ENCODE measurements at places on chromosomes 11 and 22.
A peak's percentile ranks its signal among the peaks of the same experiment; 100 is the strongest.

DNA sequence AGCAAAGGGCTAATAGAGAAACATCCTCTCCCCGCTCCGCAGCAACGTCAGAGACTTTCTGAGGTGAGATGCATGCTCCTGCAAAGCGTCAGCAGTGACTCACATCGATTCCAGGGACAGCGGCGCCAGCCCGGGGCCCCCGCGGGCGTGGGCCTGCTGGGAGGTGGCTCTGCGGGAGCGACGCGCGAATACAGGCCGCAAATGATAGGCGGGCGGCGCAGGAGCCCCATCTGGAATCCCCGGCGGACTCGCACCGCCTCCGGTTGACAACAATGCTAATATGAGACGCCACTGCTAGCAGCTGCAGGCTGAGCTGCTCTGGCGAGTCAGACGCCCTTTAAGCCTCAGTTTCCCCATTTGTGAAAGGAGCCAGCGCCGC lies 557 bp downstream of the RANGAP1 start:
- peak; percentile 88 for DNase-seq

DNA sequence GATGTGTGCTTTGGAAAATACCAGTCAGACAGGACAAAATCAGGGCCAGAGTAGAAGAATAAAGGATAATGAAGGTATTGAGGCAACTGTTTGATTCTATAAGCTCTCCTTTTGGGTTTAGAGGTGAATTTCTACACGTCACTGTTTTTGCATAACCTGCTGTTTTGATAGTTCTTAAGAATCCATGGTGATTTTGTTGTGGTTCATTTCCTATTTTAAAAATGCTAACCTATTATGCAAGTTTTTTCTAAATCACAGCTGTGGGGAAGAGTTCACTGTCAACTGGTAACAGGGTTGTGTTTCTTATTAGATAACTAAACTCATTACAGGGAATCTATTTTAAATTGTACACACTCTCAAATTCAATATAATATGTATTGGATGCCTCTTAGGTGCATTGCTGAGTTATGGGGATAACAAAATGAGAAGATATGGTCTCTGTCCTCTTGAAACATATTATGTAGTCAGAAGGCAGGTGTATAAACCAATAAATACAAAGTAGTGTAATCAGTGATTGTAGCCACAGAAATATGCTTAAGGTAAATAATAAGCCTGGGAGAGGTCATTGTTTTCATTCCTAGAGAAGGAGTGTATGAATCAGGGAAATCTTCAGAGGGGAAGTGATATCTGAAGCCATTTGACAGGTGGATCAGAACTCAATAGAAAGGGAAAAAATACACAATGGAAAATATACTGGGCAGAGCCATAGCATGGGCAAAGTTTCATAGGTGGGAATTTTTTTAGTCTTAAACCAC lies 192.5 kb downstream of the FAT3 start:
- no peak for DNase-seq

DNA sequence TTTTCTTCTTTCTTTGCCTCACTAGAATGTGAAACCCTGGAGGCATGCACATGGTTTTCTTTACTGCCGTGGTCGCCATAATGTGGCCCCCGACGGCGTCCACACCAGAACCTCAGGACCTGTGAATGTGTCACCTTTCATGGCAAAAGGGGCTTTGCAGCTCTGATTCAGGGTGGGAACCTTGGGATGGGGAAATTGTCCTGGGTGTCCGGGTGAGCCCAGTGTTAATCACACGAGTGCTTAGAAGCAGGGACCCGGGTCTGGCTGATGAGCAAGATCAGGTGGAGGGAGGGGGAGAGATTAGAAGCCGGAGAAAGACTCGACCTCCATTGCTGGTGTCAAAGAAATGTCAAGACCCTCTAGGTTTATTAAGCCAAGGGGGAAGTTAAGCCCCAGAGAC lies 74.7 kb upstream of the SHISAL1 start:
- DNase-seq: no peak

DNA sequence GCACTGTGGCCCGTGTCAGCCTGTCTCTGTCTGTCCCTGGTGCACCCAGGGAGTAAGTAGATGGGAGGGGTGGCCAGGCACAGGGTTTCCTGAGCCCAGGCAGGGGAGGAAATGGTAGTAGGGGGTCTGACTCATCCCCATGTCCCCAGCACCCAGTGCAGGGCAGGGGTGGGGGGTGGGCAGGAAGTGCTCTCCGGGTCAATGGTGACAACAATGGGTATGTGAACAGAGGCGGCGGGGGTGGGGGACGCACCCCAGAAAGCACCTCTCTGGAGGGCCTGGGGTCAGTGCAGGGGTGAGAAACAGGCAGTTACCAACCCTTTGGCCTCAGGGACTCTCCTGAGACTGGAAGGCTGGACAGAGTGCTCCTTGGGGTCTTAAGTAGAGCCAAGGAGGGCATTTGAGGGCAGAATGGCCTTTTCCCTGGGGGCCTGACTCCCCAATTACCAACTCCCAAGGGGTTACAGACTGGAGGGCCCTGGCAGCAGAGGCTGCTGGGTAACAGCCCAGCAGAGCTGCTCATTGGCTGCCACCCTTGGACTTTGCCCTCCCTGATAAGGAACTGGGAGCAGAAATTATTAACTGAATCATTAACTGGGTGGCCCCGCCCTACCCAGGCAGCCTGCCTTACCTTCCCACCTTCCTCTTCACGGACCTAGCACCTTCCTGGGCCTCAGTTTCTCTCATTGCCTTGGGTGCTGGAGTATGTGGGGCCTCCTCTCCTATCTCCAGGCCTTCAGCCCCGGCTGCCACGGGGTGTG lies 4.2 kb downstream of the MYRF start:
- no peak for DNase-seq

- no peak for DNase-seq
Measured at GRCh38 chr11:9081153-9081552, 10.2 kb downstream of the SCUBE2 start.

DNA sequence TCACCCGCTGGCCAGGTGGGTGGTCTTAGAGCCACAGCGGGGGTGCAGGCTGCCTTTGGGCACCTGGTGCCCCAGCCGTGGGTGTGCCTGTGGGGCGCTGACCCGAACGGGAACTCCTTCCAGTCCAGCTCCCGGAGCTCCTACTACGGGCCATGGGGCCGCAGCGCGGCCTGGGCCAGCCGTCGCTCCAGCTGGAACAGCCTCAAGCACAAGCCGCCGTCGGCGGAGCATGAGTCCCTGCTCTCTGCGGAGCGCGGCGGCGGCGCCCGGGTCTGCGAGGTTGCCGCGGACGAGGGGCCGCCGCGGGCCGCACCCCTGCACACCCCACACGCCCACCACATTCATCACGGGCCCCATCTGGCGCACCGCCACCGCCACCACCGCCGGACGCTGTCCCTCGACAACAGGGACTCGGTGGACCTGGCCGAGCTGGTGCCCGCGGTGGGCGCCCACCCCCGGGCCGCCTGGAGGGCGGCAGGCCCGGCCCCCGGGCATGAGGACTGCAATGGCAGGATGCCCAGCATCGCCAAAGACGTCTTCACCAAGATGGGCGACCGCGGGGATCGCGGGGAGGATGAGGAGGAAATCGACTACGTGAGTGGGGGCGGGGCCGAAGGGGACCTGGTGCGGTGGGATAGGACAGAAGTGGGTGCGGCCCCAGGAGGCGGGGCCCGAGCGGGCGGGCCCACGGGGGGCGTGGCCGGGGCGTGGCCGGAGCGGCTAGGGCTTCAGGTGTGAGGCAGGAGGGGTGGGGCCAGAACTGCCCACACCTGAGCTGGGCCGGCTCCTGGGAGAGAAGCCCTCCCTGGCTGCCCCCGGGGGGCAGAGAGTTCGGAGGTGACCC lies 91.5 kb downstream of the CACNA1I start:
- peak; percentile 59 for DNase-seq

DNA sequence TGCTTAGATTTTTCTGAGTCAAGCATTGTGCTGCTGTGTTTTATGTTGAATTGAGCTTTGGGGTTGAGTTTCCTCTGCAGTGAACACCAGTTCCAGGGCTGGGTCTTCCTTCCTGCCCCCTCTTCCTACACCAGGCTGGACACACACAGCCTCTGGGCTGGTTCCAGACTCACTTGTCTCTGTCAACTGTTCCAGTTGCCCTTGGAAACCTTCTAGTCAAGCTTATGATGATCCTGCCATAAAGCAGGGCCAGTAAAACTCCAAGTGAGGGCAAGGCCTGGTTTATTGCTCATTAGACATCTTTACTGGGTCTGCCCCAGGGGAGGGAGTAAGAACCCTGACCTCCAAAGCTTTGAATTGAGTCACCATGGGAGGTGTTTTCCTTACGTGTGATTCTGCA lies 61.1 kb downstream of the KIAA1671 start:
- DNase-seq: no peak

DNA sequence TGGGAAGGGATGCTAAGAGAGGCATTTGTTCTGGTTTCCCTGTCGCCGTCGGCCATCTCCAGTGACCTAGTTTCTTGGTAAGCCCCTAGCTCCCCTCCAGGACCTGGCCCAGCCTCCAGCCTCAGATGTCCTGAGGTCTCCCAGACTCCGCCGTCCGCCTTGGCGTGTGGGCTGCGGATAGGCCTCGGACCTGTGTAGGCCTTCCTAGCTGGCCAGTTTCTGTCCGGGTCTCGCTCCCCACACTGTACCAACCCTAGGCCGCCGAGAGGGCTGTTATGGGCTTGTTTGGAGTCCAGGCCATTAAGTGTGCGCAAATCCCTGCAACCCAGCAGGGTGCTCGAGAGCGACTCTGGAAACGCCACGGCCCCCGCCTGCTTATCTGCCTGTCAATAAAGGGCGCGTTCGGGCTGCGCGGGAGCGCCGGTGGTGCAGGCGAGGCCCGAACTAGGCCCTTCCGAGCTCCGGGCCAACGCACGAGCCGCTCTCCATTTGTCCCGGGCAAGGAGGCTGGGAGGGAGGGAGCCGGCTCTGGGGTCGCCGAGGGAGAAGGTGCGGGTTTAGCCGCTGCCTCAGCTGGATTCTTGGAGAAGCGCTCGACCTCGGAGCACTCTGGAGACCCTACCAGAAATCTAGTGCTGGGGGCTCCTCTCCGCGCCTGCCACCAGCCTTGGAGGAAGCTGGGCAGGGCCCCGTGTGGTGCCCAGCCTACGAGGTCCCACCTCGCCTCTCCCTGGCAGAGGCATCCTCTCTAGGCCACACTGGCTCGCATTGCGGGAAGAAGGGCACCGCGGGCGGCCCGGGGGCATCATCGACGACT lies 8.7 kb upstream of the PAX6 start:
- no peak for DNase-seq

DNA sequence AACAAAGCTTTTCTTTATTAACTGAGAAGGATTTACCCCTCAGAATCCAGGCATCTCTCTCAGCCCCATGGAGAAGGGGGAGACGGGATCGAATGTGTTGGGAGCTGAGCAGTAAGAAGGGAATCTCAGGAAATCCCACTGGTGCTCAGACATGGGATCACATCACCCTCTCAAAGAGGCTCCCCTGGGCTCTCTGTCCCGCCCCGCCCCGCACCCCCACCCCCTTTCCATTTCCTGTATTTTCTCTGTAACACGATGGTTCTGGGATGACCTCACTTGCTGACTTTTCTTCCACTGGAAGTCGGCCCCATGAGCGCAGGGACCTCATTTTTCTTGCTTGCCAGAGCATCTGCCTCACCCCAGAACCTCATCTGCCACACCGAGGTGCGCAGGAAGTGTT lies 100.0 kb downstream of the RPS6KA4 start:
- no peak for DNase-seq

DNA sequence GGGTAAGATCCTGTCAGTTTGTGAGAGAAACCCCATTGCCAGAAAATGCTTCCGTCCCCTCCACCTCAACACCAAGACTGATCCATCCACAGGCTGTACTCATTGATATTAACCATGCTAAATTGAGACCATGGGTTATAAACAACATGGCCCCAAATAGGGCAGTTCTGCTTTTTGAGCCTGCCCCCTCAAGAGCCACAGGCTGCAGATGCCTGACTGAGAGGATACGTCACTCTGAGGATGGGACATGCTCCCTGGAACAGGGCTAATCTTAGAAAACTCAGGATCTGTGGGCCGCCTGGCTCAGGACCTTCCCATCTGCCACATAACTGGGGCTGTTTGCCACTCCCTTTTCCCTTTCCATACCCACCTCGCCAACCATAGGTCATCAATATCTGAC lies 99.8 kb downstream of the MICAL2 start:
- DNase-seq: no peak

DNA sequence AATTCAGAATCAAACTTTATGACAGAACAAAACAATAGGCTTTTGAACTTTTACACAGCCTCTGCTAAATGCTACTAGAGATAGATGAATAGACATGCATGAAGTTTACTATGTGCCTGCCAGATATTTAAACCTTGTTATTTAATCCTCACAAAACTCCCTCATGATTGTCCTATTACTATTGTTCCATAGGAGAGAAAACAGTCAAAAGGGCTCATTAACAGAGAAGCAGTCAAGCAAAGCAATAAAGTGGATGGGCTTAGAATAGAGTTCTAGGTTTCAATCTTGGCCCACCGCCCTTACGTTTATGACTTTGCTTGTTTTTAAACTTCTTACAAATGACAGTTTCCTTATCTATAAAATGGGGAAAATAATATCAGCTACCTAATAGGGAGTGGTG lies 12.9 kb downstream of the CWC15 start:
- DNase-seq: no peak

- DNase-seq: no peak
Measured at GRCh38 chr22:46827136-46827780, 64.8 kb downstream of the TBC1D22A start.

DNA sequence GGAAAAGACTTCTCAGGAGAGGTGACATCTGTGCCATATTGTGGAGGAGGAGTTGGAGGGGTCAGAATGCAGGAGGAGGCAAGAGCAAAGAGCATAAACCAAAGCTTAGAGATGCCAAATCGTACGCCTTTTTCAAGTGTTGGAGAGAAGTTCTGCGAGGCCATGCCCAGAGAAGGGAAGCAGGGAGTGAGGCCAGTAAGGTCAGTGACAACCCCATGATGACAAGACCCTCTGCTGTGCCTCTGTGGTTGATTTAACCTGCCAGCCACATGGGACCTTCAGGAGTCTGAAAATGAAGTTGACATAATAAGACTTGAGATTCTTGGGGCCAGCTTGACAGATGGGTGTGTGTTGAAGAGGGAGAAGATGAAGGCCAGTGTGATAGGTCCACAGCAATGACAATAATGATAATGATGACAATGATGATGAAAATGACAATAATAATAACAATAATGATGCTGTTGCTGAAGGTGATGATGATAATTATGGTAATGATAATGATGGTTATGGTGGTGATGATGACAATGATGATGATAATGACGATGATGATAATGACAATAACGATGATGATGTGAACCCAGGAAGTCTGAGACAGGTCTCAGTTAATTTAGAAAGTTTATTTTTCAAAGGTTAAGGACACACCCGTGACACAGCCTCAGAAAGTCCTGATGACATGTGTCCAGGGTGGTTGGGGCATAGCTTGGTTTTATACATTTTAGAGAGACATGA lies 152.6 kb upstream of the B3GAT1 start:
- no peak for DNase-seq

- DNase-seq: no peak
Measured at GRCh38 chr11:68524681-68525080, 64.1 kb downstream of the PPP6R3 start.

Data from stimulated activated CD4-positive, alpha-beta T cell treated with anti-CD3 and anti-CD28 coated beads, Interleukin-2, amount 100 ng/mL, for 4 hours (primary cell).